ENCODE measurements at places on chromosomes 6 and 20.

GRCh38 chr6:69868252-69868804 is 2.0 kb downstream of the COL19A1 start:
- no peak for DNase-seq

GRCh38 chr6:30213667-30213956 is 406 bp upstream of the TRIM26 start:
- DNase-seq = no peak

GRCh38 chr6:21019614-21020013 is 485.4 kb downstream of the CDKAL1 start:
- DNase-seq = no peak

GRCh38 chr20:20992686-20993360 is 113.3 kb downstream of the LINC00237 start:
- no peak for DNase-seq

DNA sequence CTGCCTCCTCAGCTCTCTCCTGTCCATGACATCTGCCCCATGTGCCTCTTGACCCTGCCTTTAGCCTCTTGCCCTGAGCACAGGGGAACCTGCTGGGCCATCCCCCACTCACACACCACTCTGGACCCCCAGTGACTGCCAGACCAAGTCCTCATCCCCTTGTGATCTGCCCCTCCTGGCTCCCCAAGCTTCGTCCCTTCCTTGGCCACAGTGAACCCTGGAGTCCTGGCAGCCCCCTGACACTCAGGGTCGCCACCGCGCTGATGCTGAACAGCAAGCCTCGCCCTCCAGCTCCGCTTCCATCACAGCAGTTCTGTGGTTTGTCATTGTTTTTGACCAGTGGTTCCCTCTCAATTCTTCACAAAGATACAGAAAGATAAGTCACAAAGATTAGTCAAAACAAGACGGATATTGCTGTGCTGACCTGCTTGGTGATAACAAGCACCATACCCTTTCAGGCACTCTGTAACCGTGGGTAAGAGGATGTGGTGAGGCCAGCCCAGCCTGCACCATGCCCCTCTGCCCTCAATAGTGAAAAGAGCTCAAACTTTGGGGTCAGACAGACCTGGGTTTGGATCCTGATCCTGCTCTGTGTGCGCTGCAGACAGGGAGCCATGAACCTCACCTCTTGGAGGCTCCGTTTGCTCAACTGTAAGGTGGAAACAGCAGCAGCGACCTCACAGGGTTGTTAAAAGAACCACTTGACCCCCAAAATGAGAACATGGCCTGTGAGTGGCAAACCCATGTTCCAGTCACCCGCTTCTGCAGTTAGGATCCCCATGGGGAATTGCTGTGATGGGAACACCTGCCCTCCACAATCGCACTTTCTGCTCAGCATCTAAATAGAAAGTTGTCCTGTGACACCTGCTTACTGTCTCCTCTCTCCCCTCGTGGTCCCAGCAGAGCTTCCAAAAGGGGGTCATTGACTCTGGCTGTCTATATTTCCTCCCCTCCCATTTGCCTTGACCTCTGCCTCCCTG is 114.5 kb downstream of the TOX2 start:
- no peak for DNase-seq

DNA sequence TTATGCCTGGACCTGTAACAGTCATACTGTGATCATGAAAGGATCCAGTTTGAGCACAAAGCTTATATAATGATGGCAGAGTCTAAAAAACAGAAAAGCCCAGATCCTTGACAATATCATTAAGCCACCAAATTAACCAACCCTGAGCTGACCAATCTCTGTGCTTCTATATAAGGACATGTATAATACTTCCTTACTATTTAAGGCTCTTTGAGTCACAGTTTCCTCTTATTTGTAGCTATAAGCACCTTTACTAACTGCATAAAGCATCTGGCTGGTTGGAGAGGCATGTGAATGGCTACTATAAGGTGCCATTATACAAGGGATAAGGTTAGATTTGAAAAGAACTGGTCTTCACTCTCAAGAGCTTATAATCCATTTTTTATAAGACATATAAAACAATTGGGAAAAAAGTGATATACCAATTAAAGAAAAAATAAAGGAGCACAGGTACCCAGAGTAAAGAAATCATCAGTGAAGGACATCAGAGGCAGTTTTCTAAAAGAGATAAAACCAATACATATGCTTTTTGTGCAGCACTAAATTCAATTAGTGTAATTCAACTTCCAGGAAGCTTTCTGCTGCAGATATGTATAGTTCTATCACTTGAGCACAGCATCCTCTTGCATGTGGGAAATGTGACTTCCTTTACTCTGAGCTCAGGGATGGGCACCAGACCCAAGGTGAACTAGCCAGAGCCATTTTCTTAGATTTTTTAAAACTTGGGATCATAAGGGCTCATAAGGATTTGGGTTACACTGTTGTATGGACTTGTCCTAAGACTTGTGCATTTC is 121.0 kb downstream of the BTBD9 start:
- DNase-seq = no peak

GRCh38 chr6:29884261-29884660 is 56.6 kb downstream of the HLA-G start:
- DNase-seq = no peak

GRCh38 chr20:37615340-37616109 is 78.3 kb upstream of the CTNNBL1 start:
- DNase-seq = no peak

Measured in T1000 (cell line).